ENCODE measurements at places on chromosomes 11 and 22.
A peak's percentile ranks its signal among the peaks of the same experiment; 100 is the strongest.

DNA sequence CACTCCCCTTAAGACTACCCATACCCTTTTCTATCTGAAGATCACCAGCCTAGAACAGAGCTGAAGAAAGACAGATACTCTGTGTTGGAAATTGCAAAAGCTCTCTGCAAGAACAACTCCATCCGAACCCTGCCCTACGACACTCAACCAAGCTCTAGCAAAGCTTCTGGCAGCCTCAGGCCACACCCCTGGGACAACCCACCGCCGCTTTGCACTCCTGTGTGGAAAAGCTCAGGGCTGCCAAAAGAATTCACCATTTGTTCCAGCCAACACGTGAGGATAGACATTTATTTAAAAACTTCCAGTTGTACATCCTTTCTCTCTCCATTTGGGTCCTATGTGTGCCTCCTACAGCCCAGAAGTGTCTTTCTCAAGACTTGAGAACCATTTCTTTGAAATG is 62.4 kb upstream of the CD5 start:
- no peak for DNase-seq

- DNase-seq: no peak
Observed at GRCh38 chr11:117604336-117604995, 192.6 kb downstream of the DSCAML1 start.

DNA sequence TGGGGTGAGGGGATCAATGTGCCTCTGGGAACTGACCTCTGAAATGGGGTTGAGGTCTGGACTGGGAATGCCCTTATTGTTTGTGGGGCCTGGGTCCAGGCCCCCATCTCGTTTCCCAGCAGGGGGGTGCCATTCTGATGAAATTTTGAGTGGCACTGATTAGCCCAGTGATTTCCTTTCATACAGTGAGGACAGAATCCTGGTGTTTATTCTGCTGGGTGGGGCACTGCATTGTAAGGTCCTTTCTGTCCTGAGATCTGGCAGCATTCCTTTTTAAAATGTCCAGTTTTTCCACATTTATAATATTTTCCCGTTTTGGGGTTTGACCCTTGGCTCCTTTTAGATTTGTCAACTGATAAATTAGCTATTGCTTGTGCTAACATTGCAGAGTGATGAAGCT is 27.1 kb downstream of the OR10A6 start:
- no peak for DNase-seq

DNA sequence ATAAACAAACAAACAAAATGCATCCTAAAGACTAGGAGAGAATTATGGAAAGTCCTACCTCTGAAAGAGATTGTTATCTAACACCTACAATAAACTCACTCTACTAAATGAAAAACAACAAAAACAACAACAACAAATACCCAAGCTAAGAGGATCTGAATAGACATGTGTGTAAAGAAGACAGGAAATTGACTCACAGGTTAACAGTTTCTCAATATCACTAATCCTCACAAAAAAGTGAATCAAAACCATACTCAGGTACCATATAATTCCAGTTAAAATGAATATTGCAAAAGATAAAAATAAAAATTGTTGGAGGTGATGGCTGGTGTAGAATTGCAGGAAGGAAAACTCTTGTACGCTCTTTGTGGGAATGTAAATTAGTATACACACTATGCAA is 110.4 kb upstream of the TOP3B start:
- DNase-seq: no peak

GRCh38 chr11:34044664-34045485 is 6.7 kb upstream of the CAPRIN1 start:
- DNase-seq: peak; percentile 25

- no peak for DNase-seq
Observed at GRCh38 chr11:43937434-43938411, 4.7 kb upstream of the C11orf96 start.

GRCh38 chr22:46622081-46622521 is 1.9 kb downstream of the GRAMD4 start:
- no peak for DNase-seq

DNA sequence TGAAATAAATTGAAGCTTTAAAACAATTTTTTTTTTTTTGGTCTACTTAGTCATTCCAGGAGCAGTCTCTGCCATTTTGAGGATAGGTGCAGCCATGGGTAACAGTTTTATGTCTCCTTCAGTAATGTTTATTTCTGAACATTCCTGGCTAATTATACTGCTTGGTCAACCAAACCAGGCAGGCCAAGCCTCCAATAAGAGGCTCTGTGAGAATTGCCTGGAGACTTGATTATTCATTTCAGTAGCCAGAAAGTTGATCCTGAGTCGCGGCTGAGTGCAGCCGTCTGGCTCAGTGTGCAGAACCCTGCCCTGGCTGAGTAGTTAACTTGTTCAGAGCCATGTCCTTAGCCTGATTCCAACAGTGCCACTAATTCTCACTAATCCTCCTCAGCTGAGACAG is 364.0 kb upstream of the FAT3 start:
- DNase-seq: no peak

- DNase-seq: no peak
Observed at GRCh38 chr11:78414321-78415051, 3.1 kb downstream of the GAB2 start.

GRCh38 chr11:123137431-123138224 is 57.4 kb downstream of the CLMP start:
- DNase-seq: no peak

GRCh38 chr11:638631-639331 is 1.7 kb downstream of the DRD4 start:
- no peak for DNase-seq

DNA sequence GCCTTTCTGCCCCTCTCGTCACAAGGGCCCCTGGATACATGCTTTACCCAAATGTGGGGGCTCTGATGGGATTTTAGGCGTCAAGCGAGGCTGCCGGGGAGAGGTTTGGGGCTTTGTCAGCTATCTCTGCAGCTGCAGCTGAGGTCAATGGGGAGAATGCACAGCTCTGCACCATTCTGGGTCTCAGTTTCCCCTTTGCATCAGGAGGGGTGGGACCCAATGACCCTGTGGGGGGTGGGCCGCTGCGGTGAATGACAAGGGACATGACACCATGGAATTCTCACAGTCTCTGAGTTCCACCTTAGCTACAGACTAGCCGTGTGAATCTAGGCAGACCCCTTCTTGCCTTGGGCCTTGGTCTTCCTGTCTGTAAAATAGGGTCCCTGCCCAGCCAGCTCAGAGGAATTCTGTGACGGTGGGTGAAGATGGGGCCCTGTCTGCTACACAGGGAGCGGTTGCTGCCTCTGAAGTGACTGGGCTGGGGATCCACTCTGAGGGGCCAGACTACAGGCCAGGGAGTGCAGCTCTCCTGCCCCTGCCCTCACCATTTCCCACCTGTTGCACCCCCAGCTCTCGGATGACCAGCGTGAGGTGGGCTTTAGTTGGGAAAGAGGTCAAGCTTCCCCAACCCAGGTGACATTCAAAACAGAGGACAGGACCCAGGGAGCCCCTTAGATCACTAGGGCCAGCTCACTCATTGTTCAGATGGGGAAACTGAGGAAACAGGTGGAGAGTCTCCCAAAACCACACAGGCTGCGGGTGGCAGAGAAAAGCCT is 35.9 kb upstream of the WNT11 start:
- DNase-seq: no peak

Data from activated T-cell treated with anti-CD3 and anti-CD28 coated beads for 48 hours (primary cell).